ENCODE measurements at places on chromosomes 16 and 17. TPM values are rescaled to one million over a fixed set of nuclear protein-coding genes. Genes with fewer than 3 reads are reported as not detected.

DNA sequence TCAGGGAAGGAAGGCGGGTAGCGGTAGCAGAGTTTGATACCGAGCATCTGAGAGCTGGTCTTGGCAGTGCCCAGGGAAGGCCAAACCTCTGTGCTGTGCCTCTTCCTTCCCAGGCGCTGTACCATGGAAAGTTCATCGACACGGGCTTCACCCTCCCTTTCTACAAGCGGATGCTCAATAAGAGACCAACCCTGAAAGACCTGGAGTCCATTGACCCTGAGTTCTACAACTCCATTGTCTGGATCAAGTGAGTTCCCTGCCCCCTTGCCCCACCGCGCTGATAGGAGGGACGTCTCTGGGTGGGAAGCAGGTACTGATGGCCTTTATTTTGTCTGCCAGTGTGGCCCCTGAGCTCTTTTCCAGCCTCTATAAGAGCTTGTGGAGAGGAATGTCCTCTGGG is 15.4 kb upstream of the CLEC18A start:
- DNase-seq, result no peak

DNA sequence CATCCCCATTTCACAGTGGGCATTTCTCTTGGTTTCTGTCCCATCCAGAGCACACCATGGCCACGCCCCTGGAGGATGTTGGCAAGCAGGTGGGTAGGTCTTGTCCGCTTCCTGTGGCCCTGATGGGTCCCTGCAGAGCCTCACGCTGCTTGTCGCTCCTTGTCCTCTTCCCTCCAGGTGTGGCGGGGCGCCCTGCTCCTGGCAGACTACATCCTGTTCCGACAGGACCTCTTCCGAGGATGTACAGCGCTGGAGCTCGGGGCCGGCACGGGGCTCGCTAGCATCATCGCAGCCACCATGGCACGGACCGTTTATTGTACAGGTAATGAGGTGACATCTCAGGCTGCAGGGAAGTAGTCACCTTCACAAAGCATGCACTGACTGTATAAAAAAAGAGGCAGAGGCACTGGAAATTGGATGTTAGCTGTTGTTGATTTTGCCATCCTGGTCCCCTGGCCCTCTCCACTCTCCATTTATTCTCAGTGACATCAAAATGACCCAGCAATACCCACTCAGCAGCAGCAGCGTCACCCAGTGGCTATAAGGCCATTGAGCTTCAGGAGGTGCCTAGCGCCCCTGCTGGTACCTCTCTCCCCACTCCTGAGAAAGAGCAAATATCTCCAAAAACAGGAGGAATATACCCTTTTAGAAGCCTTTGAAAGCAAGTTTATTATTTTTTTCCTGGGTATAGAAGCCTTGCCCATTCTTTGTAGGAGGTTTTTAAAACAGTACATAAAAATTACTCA is 13.7 kb downstream of the METTL22 start:
- no peak for DNase-seq

- DNase-seq, result no peak
These were observed 7.9 kb upstream of the WFIKKN1 start for GRCh38 chr16:622920-623280.

BRD7 gene
- polyA plus RNA-seq, result 48.1 TPM

GRCh38 chr17:43309505-43310332 is 75.9 kb upstream of the RNU2-1 start:
- DNase-seq, result no peak

DNA sequence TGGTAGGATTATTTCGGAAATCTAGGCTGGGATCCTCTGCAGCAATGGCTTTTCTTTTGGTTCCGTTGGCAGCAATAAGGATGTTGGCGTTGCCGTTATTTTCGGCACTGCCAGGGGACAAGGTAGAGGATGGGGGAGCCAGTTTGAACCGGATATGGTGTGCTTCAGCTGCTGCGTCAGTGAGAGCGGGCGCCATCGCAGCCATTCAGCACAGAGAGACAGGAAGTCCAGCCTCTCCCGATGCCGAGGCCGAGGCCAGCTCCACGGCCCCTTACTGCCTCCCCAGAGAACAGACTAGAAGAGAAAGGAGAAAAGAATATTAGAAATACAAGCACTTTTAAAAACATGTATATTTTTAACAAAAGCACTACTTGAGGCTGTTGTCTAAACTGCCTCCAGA is 21.3 kb downstream of the KANSL1 start:
- DNase-seq, result no peak

DNA sequence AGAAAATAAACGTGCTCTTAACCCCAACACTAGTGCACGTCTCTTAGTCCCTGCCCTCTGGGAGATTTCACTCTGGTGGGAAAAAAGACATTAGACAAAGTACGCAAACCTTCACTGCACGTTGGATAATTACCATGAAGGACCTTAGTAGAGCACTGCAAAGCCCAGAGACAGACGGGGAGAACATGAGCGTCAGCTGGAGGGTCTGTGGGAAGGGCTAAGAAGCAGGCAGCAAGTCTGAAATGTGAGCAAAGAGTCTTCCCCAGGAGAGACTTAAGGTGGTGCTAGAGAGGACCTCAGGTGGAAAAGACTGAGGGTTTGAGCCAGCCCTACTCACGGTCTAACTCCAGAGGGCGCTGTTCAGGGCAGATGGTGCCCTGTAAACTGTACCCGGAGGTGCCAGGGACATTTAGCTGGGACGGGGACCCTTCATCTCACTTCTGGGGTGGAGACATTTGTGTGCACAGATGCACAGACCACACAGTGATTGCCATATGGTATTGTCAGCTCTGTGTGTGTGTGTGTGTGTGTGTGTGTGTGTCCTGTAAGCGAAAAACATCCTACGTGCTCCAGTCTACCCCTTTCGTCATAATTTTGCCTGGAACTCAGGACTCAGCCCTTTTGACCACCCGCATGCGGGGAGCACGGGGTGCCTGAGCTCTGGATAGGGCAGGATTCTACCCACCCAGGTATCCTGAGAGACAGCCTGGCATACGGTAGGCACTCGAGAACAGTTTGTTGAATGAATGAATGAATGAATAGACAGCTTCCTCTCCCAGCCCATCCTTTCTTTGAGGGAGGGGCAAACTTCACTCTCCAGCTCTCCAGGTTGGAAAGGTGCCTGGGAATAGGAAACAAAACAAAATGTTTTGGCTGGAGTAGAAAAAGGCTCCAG is 10.1 kb upstream of the STAC2 start:
- DNase-seq, result no peak

GRCh38 chr17:29399634-29400033 is 9.5 kb downstream of the TAOK1 start:
- no peak for DNase-seq

DNA sequence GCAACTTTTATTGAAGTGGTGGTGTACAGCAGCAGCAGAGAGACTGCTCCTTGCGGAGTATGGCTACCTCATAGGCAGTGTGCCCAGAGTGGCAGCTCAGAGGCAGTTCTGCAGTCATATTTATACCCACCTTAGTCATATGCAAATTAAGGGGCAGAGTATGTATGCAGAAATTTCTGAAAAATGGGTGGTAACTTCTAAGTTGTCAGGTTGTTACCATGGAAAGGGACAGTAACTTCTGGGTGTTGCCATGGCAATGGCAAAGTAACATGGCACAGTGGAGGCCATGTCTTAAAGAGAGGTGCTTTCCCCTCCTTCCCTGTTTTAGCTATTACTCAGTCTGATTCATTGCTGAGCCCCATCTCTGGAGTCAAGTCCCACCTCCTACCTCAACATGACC is 53.4 kb downstream of the MEOX1 start:
- DNase-seq, result no peak

FN3K gene
- 13.4 TPM for polyA plus RNA-seq

DNA sequence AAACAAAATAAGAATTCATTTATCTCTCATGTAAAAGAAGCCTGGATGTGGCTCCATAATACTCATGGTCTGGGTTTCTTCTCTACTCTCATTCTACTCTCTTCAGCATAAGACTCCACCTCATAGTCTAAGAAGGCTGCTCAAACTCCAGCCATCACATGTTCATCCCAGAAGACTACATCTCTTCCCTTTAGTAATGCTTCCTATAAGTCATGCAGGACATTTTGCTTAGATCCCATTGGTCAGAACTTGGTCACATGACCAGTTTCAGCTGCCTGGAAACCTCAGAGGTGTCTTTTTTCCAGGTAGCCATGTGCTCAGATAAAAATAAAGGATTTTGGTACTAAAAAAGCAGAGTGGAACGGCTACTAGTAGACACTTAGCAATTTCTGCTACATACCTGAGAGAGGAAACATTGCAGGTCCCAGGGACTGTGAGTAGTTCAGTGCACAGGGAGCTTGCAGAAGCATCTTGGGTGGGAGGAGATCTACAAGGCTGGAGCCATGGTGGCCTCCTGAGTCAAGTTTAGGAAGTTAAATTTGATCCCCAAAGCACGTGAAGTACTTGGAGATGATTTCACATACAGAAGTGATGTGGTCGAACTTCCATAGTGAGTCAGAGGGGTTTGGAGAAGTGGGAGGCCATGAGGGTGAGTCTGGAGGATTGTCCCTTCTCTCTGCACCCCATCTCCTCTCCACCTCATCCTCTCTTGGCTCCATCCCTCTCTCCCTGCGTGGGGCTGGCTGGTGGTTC is 110.2 kb downstream of the CCDC182 start:
- DNase-seq, result no peak

CD300C gene
- 2.3 TPM for polyA plus RNA-seq

GRCh38 chr17:75317671-75318070 is 28.4 kb upstream of the SLC25A19 start:
- no peak for DNase-seq

DNA sequence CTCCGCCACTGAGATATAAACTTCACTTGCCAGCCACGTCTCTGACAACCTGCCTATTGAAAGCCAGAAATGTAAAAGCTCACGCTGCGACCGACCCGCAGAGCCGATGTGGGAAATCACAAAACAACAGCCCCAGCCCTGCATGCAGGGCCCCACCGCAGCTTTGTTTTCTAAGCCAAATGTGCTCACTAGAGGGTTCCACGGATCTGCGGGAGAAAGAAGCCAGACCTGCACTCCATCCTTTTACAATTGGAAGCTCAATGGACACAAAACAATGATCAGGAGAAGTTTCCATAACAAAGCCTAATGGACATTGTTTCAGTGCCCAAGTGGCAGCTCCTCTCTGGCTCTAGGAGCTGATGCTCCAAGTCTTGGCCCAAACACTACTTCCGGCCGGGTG is 33.1 kb downstream of the WIPI1 start:
- no peak for DNase-seq
